Fibroblast of villous mesenchyme (primary cell): ENCODE measurements at places on chromosomes 6 and 20. TPM values are rescaled to one million over a fixed set of nuclear protein-coding genes. Genes with fewer than 3 reads are reported as not detected.

The HLA-DRB5 gene
- total RNA-seq, result not detected in 2 replicates

- DNase-seq, result no peak
Observed at GRCh38 chr6:90807791-90808701, 221.2 kb upstream of the MAP3K7 start.

DNA sequence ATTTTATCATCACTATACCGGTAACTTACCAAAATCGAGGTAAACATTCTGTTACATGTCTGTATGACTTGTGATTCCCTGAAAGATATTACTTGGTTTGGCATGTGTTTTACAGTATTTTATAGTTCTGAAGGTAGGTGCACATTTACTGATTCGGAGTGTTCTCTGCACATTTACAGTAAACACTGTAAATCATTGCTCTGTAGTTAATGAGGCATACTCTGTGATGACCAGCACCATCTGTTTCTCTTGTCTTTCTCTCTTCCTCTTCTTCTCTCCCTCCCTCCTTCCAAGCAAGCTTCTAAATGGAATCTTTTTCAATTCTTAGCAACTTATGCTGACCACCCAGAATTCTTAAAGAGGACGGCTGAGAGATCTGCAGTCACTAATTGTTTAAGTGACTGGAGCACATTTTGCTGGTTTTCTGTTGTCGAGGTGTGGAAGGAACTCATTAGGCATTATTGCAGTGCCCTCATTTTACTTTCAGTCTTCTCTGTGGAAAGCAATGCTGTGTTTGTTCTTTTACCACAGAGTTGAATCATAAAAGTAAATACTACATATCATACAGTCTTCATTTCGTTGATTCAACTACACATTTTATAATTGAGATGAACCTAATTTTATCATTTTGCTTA, 126.5 kb downstream of the UTRN start:
- peak; percentile 45 for DNase-seq

The KIF13A gene
- 49.2 and 53.8 TPM in 2 replicates for total RNA-seq

The PRR18 gene
- total RNA-seq, result under 0.01 TPM in 1 of 2 replicates, not detected in the other
